ENCODE measurements at places on chromosomes 1 and 21. TPM values are rescaled to one million over a fixed set of nuclear protein-coding genes. Genes with fewer than 3 reads are reported as not detected.

The BACE2 gene
- total RNA-seq, result 14.8 TPM

DNA sequence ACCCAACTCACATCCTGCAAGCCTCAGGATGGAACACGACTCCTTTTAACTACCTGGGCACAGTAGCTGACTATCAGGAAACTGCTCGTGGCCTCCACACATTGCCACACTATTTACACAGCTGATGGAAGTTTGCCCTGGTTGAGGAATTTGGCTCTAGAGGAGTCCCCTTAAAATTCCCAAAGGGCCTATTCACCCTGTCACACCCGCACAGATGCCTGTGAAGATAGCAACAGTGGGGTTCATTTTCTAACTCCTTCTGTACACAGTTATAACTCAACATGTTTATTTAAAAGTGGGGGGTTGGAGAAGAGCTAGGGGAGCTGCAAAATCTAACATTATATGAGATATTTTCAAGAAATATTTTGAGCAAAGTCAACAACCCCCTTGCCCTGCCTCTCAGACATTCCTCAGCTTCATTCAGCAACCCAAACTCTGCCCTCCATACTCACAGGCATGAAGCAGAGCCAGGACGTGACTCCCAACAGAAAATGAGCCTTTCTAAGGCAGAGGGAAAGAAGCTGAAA, 35.8 kb upstream of the CCN1 start:
- no peak for DNase-seq

The DLGAP3 gene
- total RNA-seq, result not detected

The RC3H1 gene
- total RNA-seq, result 24.2 TPM

DNA sequence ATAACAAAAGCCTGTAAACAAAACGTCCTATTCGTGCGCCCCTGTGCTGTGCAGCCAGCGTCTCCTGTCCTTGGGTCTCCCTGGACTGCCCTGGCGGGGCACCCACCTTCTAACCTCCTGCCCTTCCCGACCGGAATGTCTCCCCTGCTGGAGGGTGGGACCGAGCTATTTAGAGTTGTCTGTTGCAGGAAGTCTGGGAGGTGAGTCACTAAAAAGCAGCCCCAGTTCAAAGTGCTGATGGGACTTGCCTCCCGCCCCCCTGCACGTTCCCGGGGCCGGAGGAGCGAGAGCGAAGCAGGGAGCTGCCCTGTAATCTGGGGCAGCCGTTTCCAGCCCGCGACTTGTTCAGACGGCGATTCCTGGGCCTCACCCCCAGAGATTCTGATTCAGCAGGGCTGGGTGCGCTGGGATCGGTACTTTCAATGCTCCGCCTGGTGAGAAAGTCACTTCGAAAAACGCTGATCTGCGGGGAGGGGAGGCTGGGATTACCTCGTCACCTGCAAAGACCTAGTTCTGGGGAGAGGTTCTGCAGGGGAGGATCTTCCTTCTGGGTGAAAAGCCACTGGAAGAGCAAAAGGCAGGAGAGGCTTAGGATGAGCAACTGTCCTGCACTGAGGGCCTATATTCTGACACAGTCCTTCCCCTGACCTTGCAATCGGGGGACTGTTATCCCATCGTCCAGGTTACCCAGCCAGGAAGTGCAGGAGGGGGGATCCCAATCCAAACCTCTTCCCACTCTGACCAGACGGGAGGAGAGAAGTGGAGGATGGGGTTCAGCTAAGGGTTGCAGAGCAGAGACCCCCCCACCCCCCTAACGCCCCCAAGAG, 1.2 kb upstream of the DHRS3 start:
- peak; percentile 83 for DNase-seq

The SUSD4 gene
- total RNA-seq, result 7.5 TPM

GRCh38 chr1:160547422-160547821, 24.4 kb upstream of the SLAMF6 start:
- no peak for DNase-seq

DNA sequence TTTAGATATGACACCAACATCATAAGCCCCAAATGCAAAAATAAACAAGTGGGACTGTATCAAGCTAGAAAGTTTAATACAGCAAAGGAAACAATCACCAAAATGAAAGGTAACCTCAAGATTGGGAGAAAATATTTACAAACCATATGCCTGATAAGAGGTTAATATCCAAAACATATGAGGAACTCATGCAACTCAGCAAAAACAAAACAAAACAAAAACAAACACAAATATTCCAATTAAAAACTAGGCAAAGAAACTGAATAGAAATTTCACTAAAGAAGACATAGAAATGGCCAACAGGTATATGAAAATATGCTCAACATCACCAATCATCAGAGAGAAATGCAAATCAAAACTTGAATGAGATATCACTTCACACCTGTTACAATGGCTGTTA, 116.5 kb upstream of the ATP1B1 start:
- DNase-seq, result no peak

GRCh38 chr1:38153066-38153777, 106.6 kb upstream of the POU3F1 start:
- DNase-seq, result no peak
